ENCODE measurements at places on chromosomes 1 and 21.

DNA sequence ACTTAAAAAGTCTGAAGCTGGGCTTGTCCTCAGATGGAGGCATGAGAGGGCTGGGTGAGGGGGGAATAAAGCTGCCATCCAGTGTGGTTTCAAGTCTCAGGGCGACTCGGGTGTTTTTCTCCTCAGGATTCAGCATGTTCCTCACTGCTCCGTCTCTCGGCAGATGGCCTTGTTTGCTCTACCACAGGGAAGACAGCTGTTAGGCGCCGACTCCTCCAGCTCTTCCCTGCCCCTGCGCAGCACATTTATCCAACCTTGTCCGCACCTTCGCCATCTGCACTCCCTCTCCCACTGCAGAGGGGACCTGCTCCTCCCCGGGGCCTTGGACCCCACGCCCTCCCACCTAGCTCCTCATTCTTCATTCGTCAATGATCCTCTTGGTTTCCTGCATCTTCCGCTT, 16.6 kb upstream of the S100A11 start:
- DNase-seq: no peak

GRCh38 chr21:26546446-26547097, 26.5 kb downstream of the CYYR1 start:
- DNase-seq: no peak

DNA sequence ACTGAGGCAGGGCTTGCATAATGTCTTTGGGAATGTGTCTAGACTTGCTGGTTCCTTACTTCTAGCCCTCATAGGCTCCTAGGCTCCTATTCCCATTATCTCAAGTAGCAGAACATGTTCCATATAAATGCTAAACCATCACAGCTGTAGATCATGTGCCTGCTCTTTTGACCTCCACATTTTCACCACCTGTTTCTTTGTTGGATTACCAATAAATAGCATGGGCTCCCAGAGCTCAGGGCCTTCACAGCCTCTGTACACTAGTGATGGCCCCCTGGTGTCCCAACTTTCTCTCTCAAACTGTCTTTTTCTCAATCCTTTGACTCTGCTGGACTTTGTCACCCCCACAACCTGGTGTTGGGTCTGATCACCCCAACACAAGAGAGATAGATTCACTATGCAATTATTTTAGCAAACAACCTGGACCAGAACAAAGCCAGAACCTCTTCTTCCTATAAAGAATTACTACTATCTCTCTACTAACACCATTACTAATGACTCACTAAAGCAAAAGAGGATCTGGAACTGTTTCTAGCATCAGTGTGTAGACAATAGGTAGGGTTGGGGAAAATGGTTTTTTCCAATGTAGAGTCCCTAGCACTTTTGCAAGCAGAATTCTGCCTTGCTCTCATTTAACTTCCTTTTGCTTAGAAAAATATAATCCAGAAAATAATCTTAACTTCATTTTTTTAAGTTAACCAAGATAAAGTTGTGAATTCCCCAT, 51.7 kb downstream of the WLS start:
- no peak for DNase-seq

DNA sequence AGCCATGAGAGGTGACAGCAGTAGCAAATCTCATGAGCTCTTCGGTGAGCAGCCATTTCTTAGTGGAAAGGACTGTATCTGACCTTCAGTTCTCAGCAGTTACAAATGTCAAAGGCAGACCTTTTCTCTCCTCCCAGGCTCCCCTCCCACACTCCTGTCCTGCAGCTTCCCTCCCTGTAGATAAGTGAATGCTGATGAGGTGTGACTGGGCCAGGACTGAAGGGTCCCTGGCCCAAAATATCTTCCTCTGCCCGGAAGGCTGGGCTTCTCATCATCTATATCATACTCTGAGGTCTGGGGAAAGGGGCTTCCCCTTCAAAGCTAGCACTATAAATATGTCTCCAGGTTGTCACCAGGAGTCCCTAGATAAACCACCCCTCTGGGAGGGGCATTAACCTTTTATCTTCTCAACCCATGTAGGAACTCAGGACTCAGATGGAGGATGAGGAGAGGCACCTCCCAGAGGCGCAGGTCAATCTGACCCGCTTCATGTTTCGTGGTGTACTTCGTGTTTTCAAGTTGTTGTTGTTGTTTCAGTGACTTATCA, 3.6 kb upstream of the ADAMTSL4 start:
- no peak for DNase-seq

GRCh38 chr21:31090376-31090775, 52.1 kb upstream of the KRTAP19-8 start:
- DNase-seq: no peak

DNA sequence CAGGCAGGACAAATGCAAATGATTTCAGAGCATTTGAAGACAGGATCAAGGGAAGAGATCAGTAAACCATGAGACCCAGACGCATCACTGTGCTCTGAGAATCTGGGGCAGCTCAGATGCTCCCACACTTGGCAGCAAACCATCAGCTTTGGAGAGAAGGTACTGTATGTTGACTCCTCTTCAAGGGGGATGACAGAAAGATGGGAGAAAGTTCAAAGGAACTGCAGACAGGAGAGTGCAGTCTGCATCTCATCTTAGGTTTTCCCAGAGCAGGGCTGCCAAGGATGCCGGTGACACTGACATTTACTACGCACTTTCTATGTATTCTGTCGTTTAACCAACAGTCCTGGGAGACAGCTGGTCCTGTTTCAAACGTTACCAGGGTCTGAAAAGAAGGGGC, 35.8 kb downstream of the OLFML2B start:
- DNase-seq: no peak

- DNase-seq: no peak
These were observed at the start of gene PADI4 for GRCh38 chr1:17307946-17308345. Gene PADI4, plus strand, starts transcription at chr1:17308197. Its CDS starts 26 bp downstream, at chr1:17308223.

- no peak for DNase-seq
These were observed 6.6 kb upstream of the PNRC2 start for GRCh38 chr1:23953020-23953419.

DNA sequence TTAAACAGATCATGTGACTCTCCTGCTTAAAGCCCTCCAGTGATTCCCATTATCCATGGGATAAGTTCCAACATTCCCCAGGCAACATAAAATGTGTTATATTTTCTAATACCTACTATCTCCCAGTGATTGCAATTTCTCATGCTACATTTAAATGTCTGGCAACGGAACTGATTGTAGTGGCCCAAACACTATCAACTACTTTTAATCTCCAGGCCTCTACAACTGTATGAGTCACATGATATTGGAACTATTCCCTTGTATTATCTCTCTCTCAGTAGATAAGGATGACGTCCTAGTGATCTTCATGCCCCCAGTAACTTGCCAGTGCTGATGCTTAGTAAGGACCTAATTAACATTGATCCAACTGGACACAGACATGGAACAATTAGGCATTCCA, 49.9 kb downstream of the ERICH3 start:
- DNase-seq: no peak
